Activated CD8-positive, alpha-beta memory T cell treated with anti-CD3 and anti-CD28 coated beads for 1 hour (primary cell): ENCODE measurements at places on chromosomes 6 and 20.

DNA sequence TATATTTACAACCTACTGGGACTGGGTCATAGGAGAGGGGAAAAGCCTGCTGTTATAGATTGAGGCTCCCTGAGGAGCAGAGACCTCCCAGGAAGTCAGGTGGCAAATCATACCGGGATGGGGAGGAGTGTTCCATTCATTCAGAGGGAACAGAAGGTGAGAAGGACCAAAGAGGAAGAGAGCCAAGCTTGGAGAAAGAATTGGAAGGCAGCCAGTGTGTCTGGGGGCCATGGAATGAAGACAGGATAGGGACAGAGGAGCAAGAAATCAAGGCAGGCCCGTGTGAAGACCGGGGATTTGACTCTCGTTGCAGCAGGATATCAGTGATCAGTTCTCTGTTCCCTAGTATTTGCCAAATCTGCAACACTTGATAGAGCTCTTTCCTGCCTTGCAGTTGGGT lies 5.7 kb upstream of the ZNF217 start:
- no peak for DNase-seq

GRCh38 chr6:109853426-109853825 lies 124.7 kb upstream of the GPR6 start:
- no peak for DNase-seq

- DNase-seq, result no peak
Observed at GRCh38 chr6:127939442-127940066, 38.7 kb upstream of the THEMIS start.

DNA sequence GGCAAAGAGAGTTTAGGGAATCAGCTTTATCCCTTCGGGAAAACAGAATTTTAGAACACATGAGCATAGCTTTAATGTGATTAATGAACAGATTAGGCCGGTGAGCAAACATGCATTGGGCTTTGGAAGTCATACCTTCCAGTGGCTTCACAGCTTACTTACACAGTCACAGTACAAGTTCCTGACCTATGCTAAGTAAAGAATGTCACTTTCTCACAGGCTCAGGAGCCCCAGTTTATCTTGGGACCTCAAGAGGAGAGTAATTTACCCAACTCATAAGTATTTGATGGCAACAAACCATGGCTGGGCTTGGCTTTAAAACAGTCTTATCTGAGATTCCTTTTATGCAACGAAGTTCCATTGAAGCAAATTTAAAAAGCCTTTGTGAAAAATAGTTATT lies 195.9 kb downstream of the AKAP7 start:
- DNase-seq, result no peak

DNA sequence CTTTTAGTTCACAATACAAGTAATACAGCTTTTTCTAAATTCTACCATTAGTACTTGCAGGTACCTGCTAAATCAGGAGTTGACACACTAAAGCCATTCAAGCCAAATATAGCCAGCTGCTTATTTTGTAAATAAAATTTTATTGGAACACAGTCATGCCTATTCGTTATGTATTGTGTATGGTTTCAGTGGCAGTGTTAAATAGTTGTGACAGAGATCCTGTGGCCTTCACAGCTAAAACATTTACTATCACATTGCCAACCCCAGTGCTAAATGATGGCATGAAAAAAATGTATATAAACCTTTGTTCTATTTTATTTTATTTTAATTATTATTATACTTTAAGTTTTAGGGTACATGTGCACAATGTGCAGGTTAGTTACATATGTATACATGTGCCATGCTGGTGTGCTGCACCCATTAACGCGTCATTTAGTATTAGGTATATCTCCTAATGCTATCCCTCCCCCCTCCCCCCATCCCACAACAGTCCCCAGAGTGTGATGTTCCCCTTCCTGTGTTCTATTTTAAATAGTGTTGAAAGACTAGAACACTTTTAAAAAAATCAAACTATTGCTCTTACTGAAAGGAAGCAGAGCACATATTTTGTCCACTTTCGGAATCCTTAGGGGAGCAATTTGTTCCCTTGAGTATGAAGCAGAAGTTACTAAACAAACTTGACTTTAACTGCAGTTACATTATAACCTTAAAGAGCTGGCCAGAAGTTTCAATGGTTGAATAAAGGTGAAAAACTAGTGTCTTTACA lies 115.7 kb downstream of the PRIM2 start:
- DNase-seq, result no peak

GRCh38 chr6:44036196-44036595 lies 91.1 kb downstream of the MRPL14 start:
- no peak for DNase-seq

DNA sequence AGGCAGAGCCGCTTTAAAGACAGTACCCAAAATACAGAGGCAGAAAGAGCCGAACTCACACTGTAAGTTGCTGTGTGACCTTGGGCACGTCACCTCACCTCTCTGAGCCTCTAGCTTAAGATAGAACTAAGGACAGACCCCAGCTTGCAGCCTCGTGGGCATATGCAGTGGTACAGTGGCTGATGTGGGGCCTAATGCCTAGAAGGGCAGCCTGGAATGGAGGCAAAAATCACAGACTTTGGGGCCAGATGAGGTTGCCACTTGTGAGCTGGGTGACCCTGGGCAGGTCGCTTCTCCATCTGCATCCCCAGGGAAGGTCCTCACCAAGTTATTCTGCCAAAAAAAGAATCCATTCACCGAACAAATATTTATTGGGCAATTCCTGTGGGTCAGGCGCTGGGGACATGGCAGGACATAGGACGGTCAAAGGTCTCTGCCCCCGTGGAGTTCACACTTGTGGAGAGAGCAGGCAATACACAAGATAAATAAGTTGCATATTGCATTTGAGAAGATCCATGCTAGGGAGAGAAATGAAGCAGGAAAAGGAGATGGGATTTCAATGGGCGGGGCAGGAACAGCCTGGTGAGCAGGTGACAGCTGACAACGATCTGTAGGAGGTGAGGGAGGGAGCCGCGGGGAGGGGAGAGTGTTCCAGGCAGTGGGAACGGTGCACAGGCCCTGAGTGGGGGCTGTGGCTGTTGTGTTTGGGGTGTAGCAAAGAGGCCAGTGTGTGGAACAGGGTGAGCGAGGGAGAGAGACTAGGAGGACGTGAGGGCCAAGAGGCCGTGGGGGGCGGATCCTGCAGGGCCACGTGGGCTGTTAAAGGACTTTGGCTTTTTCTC lies 115.2 kb downstream of the CEBPB start:
- no peak for DNase-seq

DNA sequence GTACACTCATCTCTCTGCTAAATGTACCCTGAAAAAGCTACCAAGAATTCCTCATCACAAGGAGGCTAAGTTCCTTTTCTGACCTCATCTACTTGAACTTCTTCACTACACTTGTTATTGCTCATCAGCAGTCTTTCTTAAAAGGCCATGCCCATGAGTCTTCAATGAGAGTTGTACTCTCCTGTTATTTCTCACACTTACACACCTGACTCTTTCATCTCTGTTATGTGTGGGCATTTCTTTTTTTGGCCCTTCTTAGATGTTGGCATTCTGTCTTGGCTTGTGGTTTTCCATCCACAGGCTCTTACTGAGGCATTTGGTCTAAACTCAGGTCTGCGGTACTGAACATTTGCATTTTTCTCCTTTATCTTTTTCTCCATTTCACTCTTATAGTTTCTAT lies 10.7 kb upstream of the SLC17A1 start:
- DNase-seq, result no peak

GRCh38 chr6:166636934-166637333 lies 9.9 kb upstream of the RPS6KA2 start:
- DNase-seq, result no peak

DNA sequence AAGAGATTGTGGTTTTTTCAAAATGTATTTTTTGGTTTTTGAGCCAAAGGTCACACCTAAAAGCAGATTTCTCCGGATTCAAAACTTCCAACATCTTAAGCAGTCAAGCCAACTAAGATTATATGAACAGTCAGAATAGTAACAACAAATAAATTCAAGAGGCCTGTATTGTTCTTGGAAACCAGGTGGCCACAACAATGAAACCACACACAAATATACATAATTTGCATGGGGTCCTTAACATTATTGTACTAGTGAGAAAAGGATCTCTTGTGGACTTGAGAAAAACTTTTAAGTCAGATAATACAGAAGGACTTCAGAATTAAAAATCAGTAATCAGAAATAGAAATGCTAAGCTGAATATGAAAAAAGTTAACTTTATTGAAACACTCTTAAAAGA lies 40.6 kb downstream of the NOL7 start:
- DNase-seq, result no peak

- no peak for DNase-seq
Observed at GRCh38 chr6:30175765-30176164, 12.4 kb downstream of the TRIM15 start.

DNA sequence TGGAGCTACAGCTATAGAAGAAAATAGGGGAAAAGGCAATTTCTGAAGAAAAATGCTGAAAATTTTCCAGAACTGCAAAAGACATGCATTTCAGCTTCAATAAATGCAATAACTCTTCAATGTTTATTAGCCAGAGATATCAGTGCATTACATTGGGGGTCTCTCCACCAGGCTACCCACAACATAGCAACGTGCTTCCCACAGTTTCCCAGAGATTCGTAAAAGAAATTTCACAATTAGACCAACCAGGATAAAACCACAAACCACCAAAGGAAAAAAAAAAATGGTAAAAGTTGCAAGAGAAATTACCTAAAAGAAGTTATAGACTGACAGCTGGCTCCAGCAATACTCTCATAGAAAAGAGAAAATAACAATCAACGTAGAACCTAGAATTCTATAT lies 16.0 kb downstream of the LY86 start:
- no peak for DNase-seq

GRCh38 chr20:1860446-1860845 lies 34.8 kb upstream of the SIRPA start:
- DNase-seq, result no peak

GRCh38 chr20:62985444-62985778 lies 21.4 kb downstream of the BHLHE23 start:
- no peak for DNase-seq

DNA sequence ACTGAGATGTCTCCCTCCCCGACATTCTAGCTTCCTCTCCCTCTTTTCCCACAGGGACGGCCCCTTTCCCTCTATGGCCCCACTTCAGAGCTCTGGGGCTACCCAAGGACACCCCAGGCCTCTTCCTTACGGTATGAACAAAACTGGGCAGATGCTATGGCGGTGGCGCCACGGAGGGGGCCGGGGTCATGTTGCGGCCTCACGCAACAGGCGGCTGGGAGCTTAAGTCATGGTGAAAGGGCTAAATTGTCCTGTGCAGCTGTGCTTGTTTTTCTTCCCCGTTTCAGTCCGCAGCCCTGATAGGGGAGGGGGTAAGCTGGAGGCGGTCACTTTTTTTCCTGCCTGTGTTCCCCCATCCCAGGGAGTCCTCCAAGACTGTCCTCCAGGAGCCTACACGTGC lies 17.6 kb upstream of the KIAA1755 start:
- no peak for DNase-seq

- DNase-seq, result no peak
Observed at GRCh38 chr20:38373231-38373867, 27.1 kb downstream of the LBP start.

DNA sequence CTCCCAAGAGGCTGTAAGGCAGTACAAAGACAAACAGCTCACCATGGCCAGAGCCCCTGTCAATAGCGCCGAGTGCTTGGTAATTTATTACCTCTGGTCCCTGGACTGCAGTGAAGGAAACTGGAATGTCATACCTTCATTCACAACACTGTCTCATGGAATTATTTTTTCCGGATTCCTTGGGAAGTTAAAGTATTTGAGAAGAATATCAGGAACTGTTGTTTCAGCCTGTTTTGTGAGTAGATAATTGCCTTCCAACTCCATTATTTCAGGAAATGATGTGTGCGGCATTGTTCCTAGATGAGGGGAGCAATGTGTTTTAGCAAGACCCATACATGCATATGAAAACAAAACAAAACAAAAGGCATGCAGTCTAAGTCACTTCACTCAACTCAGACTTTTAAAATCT lies 64.0 kb downstream of the BLOC1S5 start:
- DNase-seq, result no peak

DNA sequence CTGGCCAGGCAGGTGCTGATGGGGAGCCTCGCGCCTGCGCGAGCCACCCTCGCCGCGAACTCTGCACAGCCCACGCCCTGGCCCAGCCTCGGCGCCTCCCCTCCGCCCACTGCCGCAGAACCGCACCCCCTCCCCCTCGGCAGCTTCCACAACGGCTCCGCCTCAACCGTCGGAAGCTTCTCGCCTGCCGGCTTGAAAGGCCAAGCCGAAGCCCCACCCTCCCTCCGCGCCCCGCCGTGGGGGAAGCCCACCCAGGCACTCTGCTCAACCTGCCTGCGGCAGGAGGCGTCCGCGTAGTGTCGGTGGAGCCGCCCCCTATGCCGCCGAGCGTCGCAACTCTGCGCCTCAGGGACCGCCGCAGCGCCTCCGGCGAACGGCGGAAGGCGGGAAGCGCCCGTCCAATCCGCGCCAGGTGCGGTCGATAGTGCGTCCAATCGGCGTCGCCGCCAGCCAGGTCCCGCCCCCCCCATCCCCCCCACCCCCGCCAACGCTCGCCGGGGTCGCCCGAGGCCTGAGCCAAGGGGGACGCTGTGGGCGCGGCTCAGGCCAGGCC lies at the start of gene SYCP2:
SYCP2 (minus strand) TSS at position 342 of the 553 bp plus-strand sequence. CDS start 11,224 bp downstream, outside the sequence.
- no peak for DNase-seq

GRCh38 chr6:158730541-158730907 lies 80.7 kb downstream of the SYTL3 start:
- no peak for DNase-seq

DNA sequence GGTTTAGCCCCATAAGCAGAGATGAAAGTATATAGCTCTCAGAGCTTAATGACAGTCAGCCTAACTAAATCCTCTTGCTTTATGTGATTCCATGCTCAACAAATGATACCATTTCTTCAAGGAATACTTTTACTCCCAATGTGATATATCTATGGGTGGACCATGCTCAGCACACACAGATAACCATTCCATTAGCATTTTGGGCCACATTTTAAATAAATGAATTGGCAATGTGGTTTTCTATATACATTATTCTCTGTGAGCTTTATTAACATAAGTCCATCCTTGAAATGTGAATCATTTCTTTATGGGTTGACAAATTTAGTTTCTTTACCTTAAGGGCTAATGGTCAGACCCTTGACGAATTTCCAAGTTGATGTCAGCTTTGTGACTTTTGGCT lies 329.3 kb upstream of the CITED2 start:
- DNase-seq, result no peak

GRCh38 chr6:113855500-113856374 lies 1.4 kb upstream of the MARCKS start:
- DNase-seq, result no peak

GRCh38 chr6:20943040-20943627 lies 408.9 kb downstream of the CDKAL1 start:
- DNase-seq, result no peak

- no peak for DNase-seq
Observed at GRCh38 chr6:11398451-11399326, 138.9 kb upstream of the TMEM170B start.
